ENCODE measurements at places on chromosomes 5 and 9.

DNA sequence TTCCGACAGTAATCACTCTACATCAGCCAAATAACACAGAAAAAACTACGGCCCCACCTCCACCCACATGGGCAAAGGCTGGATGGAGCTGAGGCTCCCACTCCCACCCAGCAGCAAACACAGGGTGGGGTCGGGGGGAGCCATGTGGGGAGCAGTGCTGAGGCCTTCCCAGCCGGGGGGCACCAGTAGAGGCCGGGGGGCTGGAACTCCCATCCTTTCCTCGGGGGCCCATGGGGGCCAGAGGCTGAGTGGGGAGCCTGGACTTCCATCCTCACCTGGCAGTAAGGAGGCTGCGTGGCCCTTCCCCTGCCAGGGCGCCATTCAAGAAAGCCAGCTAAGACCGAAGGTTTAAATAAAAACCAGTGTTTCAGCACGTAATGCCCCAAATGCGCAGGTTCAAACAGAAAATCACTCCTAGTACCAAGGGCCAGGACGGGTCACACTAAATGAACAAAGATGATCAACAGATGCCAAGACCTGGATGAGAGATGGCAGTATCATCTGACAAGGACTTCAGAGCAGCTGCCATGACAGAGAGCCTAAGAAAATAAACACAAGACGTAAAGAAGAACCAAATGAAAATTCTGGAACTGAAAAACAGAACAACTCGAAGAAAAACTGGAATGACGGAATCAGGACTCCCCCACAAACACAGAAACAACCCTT is 9.4 kb downstream of the CCDC127 start:
- no peak for DNase-seq

DNA sequence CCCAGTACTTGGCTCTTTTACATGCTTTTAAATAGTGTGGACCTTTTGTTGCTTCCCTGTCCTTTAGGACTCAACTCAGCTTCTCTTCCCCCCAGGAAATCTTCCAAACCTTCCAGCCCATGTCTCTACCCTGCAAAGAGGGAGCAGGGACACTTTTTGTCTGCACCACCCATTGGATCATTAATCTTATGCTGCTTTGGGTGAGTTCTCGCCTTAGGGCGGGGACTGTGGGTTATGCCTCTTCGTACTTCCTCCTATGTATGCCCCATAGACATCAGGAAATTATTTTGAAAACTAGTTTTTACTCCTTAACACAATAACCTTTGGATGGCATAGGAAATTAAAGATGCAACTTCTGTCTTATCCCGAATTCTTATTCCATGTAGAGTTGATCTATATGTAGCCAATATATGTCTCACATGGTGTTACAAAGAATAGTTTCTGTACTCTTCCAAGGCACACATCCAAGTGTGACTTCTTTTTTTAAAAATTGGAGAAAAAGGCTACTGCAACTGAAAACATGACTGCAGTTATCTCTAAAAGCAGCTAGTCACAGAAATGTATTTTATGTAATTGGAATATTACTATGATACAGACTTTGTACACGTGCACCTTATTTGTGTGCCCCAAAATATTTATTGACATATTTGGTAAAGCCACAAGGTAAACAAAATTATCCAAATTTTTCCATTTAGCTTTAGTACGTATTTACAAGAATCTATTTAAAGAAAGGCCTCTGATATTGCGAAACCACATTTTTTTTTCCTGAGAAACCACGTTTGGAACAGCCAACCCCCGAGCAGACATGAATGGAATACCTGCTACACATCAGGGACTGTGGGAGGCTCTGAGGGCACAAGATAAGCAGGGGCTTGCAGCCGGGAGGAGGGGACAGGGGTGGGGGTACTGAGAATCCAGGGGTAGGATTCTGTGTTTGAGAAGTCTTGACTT is 133.6 kb downstream of the WDR41 start:
- DNase-seq = no peak

GRCh38 chr5:132455614-132456115 is 34.9 kb downstream of the IRF1 start:
- no peak for DNase-seq

DNA sequence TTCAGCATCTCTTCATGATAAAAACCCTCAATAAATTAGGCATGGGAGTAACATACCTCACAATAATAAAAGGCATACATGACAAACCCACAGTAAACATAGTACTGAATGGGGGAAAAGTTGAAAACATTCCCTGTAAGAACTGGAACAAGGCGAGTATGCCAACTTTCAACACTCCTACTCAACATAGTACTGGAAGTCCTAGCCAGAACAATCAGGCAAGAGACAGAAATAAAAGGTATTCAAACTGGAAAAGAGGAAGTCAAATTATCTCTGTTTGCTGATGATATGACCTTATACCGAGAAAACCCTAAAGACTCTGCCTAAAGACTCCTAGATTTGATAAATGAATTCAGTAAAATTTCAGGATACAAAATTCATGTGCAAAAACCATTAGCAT is 167.6 kb downstream of the TMEM38B start:
- no peak for DNase-seq

DNA sequence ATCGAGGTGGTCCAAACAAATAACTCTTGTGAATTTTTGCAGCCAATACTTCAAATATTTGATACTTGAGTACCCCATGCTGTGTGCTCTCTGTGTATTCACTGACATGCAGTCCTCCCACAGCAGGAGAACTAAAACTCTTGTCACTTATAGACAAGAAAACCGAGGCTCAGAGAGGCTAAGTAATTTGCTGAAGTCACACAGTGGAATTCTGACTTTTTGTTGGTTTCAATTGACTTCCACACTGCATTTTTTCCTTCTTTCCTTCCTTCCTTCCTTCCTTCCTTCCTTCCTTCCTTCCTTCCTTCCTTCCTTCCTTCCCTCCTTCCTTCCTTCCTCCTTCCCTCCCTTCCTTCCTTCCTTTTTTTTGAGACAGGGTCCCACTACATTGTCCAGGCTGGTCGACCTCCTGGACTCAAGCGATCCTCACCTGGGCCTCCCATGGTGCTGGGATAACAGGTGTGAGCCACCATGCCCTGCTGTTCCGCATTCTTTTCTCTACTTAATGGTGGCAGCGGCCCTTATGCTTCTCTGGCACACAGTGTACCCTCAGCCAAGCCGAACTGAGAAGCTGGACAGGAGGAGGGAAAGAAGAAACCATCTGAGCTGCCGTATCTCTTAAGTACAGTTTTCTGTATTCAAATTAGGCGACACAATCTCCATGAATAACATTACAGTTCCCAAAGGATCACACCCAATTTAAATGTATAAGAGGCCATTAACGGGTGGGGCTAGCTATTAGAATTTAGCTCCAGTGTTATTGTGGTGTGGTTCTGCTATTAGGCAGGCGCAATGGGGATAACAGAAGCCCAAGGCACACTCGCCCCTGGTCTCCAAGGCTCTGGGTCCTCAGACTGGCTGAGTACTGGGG is 38.4 kb upstream of the GRHPR start:
- DNase-seq = no peak

DNA sequence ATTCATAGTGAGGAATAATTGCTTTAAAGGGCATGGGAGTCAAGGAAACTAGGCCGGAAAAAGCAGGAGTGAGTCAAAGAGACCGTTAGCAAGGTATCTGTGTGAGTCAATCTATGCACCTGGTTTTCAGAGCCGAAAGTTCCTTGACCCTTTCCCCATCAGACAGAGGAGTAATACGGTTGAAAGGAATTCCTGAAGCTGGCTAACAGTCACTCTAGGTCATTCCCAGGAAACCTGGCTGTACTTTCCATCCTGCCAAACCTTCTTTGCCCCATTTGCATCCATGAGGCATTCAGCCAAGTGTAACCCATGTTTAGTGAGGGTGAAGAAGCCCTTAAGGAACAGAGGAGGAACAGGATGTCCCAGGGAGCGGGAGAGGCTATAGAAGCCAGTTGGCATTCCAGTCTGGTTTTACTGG is 16.2 kb downstream of the RBM18 start:
- DNase-seq = no peak

DNA sequence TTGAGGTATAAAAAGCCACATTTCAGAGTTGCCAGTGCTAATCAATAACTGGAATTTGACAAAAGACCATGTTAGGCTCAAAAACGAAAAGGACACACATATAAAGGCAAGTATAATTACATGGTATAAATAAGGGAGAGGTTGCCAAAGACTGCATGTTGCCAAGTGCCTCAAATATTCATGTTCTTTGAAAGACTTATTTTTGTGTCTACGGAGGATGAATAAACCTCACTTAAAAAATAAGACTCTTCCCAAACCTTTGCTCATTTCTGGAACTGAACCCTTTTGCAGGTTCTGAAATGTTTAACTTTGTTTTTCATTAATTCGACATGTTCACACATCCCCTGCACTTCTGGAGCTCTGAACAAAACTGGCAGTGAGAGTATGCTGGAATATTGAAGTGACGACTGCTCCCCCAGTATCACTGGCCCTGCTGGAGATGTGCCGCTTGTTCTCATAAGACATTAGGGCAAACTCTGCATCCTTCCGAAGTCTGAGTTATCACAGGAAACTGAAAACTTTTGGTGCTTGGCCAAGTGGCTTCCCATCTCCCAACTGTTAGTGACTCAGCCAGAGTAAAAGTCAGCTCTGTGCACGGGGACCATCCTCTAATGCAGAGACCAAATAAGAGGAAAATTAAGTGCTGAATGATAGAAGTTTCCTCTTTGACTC is 336.8 kb downstream of the GLIS3 start:
- DNase-seq = peak; percentile 49

GRCh38 chr5:168328814-168329213 is 37.4 kb downstream of the WWC1 start:
- DNase-seq = no peak

- DNase-seq = peak; percentile 8
These were observed 1.7 kb upstream of the ZSWIM6 start for GRCh38 chr5:61330341-61330844.

DNA sequence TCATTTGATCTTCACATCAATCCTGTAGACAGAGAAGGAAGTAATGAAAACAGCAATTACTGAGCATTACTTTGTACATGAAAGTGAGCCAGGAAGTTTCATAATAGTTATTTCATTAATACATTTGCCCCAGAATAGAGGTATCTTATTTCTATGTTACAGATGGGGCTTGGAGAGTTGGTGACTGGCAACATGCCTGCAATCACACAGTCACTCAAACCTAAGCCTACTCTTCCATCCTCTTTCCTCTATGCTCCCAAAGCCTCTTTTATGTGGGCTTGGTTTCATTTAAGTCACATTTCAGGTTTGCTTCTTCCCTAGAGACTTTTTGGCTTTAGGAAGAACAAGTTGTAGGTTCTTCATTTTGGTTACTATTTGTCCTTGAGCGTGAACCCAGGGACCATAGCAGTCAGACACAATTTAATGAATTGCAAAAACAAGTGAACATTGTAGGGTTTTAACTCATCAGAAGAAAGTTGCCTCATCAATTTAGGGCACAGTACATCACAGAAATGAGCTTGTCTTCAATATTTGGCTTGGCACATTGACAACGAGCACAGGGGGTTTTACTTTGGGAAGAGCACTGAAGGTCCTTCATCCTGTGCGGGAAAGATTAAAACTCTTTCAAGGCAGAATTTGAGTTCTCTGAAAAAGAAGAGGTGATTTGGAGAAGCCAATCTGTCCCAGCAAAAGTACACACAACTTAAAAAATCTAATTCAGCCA is 381.1 kb downstream of the TMEM38B start:
- no peak for DNase-seq

DNA sequence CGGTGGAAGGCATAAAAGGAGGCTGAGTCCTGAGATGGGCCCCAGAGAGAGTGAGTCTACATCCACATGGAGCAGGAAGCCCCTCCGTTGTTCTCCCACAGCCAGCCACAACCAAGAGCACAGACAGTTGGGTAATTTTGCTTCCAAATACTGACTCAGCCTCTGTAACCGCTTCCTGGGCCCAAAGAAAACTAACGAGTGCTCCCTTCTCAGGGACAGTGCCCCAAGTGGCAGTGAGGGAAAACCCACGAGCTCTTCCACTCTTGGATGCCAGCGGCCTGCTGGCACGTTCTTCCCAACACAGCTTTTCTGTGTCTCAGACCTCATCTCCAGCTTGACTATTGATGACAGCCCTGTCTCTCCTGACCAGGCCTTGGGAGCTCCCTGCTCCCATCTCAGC is 207.6 kb downstream of the FSTL4 start:
- DNase-seq = no peak

GRCh38 chr5:98700730-98701129 is 72.7 kb upstream of the RGMB start:
- DNase-seq = no peak

GRCh38 chr5:72653586-72653985 is 146.4 kb upstream of the ZNF366 start:
- no peak for DNase-seq

DNA sequence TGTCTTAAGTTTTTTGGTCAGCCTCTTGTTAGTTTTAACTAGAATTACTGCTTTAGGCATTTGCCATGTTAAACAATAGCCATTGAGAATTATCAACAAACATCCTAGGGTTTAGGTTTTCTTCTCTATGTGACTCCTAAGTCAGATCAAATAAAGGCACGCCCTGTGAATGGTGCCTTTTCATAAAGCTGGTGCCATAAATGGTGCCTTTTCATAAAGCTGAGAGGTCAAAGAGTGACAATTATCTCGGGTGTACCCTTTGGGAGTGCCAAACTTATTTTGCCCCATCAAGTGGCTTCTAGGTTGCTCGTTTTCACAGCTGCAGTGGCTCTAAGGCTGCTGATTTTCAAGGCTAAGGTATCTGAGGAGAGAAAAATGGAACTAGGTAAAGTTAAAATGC is 391.6 kb downstream of the DMRTA1 start:
- no peak for DNase-seq

GRCh38 chr9:34370970-34371880 is 5.5 kb downstream of the MYORG start:
- DNase-seq = no peak

- DNase-seq = no peak
These were observed 38.1 kb downstream of the LIFR start for GRCh38 chr5:38518341-38518740.

- DNase-seq = no peak
These were observed 210.6 kb upstream of the KLF9 start for GRCh38 chr9:70625078-70625477.

- DNase-seq = no peak
These were observed 84.2 kb upstream of the TNC start for GRCh38 chr9:115202181-115202580.

GRCh38 chr9:124730772-124731171 is 40.3 kb downstream of the NR6A1 start:
- DNase-seq = no peak

All from RCC 7860 (cell line).